Progenitor cell of endocrine pancreas (in vitro differentiated cells): ENCODE measurements at places on chromosomes 11 and 22. TPM values are rescaled to one million over a fixed set of nuclear protein-coding genes. Genes with fewer than 3 reads are reported as not detected.

- no peak for DNase-seq
Observed at GRCh38 chr11:16986434-16987204, 27.6 kb downstream of the PLEKHA7 start.

GRCh38 chr11:119030329-119031047 is at the start of gene SLC37A4:
TSS of gene SLC37A4 (minus strand) at chr11:119030877.
- peak; percentile 98 for DNase-seq

DNA sequence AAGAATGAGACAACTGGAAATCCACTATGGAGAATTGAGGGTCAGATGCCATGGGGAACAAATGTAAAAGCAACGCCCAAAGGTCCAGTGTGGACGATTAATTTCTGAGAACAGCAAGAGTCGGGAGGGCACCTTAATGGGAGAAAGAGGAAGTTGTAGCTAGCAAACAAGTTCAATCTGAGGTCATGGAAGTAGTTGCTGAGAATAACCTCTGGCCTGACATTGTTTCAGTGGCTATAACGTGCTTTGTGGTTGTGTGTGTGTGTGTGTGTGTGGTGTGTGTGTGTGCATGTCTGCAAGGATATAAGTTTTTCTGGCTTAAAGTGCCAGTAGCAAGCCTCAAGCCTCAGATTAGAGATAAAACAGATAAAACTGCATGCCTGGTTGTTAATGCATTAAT is 1630.1 kb upstream of the TENM4 start:
- DNase-seq: no peak

GRCh38 chr11:117073539-117073938 is 24.7 kb downstream of the SIK3 start:
- no peak for DNase-seq

DNA sequence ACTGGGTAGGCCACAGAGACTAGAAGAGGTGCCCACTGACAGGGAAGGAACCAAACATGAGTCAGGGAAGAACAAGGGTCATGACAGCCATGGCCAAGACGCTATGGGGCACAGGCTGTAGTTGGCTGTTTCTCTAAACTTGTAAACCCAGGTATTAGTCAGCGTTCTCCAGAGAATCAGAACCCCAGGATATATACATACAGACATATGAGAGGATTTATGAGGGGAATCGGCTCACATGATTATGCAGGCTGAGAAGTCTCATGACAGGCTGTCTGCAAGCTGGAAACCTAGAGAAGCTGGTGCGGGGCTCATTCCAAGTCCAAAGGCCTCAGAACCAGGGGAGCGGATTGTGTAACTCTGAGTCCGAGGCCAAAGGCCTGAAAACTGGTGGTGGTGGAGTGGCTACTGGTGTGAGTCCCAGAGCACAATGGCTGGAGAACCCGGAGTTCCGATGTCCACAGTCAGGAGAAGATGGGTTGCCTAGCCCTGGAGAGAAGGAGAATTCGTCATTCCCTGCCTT is 29.7 kb upstream of the CD81 start:
- no peak for DNase-seq

DNA sequence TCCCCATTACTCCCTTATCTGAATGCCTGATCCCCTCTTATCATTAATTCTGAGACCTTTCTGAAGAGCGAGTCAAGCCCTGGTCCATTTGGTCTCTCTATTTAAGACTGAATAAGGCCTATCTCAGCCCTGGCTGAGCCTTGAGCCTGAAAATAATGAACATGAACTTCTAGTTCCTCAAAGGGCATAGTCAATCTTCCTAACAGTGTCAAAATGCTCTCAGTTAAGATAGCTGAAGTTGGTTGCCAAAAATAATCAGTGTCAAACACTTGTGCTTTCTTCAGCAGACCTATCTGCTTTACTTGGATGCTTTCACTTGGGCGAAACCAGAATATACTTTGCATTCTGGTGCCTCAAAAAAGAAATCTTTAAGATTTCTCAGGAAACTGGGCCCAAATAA is 42.6 kb upstream of the PPP2R1B start:
- no peak for DNase-seq

DNA sequence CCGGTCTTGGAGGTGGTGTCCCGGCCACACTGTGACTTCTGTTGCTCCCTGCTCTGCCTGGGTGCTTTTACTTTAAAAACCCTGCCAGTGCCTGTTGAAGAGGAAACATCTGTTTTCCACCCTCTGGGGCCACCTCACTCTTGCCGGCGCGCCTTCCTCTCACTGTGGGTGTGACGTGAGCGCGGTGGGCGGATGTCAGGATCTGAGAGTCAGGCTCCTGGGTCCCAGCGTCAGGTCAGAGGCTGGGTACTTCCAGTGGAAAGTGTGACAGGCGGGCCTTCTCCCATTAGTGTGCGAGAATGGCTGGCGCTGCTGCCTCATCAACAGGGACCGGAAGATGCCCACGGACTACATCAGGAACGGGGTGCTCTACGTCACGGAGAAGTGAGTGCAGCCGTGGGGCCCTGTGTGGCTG is 54.2 kb downstream of the GRAMD4 start:
- DNase-seq: no peak

- no peak for DNase-seq
Observed at GRCh38 chr11:97356144-97356543, 966.3 kb downstream of the JRKL start.

- DNase-seq: no peak
Observed at GRCh38 chr11:93936460-93936859, 84.7 kb upstream of the HEPHL1 start.

DNA sequence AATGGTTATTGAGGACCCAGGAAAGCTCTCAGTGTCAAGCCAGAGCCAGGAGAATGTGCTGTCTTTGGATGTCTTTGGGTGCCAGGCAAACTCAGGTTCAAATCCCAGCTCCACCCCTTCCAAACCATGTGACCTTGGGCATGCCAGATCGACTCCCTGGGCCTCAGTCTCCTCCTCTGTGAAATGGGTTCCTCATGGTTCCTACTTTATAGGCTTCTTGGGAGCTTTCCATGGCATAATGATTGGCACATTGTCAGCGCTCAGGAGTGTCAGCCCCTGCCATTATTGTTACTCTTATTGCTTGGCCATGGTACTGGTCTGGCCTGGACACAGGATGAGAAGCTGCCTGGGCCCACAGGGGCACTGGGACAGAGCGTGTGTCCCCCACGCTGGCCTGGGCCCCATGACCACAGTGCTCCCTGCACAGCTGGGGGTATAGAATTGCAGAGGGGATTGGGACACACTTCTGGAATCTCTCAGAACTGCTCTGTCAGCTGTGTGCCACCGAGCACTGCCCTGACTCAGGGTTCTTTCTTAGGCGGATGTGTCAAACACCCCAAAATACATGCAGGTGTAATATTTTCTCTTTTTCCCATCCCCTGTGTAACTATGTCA is 37.6 kb upstream of the CRYBB3 start:
- DNase-seq: no peak

DNA sequence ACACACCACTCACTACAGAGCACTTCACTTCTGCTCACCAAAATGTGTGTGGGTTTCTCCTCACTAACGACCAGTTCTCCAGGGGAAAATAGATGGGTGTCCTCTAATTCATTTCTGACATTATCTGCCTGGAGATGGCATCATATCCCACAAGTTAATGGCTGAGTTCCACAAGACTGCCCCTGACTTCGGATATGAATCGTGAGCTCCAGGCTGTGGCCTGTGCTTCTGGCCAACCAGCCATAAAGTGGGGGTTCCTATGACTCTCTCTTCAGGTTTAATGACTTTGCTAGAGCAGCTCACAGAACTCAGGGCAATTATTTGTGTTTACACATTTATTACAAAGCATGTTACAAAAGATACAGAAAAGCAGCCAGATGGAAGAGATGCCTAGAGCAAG is 113.0 kb upstream of the SYT13 start:
- no peak for DNase-seq

DNA sequence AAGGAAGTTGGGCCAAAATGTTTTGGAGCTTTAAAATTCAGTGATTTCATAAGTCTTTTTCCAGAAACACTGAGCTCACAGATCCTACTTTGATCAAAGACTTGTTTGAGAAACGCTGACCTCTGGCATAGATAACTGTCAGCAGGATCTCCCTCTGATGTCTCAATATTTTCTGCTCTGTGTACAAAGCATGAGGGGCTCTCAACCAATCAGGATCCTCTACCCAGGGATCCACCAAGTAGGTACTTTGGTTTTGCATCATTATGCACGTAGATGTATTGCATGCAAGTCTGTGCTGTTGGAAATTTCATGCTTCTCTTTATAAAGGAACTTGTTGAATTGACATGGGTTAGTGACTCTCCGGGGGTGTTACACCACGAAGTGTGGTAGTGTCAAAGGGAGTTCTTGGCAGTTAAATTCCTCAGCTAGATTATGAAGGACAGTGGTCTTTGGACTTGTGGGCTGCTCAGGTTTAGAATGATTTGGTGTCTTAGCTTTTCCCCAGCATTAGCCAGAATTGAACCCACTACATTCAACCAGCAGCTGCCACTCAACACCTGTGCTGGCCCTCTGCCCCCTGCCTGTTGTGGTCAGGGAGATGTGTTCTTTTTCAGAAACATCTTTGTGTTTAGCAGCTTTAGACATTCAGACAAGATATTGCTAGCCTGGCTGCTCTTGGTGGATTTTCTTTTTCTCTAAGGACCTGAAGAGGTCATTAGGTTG is 1.7 kb upstream of the DIXDC1 start:
- no peak for DNase-seq

GAL3ST1 gene
- total RNA-seq: 21.6 and 23.7 TPM in 2 replicates

RFPL3 gene
- total RNA-seq: not detected in 2 replicates

SPDYC gene
- total RNA-seq: not detected in 2 replicates

PATE2 gene
- total RNA-seq: 0.29 TPM in 1 of 2 replicates, not detected in the other

APOL3 gene
- not detected in 2 replicates for total RNA-seq

TRPM5 gene
- total RNA-seq: 0.46 and 0.84 TPM in 2 replicates

TMPRSS5 gene
- total RNA-seq: 1.8 and 2.6 TPM in 2 replicates
